ENCODE measurements at places on chromosomes 1 and 21.

DNA sequence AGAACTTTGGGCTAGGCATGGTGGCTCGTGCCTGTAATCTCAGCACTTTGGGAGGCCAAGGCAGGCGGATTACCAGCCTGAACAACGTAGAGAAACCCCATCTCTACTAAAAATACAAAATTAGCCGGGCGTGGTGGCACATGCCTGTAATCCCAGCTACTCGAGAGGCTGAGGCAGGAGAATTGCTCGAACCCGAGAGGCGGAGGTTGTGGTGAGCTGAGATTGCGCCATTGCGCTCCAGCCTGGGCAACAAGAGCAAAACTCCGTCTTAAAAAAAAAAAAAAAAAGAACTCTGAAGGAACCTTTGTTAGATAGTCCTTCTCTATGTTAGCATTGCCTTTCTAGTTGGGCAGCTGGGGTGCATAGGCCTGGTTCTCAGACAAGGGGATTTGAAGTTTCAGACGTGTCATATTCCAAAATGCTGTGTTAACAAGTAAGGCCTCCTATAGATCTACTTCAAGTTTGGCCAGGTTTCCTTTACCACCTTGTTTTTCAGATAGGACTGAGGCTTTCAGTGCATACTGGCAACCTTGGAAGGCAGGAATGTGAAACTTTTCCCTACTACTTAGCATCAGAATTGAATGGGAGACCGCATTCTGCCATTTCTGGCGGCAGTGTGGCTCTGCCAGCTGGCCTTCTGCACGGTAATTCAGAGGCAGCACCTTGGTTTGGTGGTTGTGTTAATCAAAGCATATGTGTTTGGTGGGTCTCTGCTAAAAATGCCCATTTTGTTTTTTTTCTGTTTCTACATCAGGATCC, 6.1 kb downstream of the UQCRH start:
- DNase-seq: no peak

DNA sequence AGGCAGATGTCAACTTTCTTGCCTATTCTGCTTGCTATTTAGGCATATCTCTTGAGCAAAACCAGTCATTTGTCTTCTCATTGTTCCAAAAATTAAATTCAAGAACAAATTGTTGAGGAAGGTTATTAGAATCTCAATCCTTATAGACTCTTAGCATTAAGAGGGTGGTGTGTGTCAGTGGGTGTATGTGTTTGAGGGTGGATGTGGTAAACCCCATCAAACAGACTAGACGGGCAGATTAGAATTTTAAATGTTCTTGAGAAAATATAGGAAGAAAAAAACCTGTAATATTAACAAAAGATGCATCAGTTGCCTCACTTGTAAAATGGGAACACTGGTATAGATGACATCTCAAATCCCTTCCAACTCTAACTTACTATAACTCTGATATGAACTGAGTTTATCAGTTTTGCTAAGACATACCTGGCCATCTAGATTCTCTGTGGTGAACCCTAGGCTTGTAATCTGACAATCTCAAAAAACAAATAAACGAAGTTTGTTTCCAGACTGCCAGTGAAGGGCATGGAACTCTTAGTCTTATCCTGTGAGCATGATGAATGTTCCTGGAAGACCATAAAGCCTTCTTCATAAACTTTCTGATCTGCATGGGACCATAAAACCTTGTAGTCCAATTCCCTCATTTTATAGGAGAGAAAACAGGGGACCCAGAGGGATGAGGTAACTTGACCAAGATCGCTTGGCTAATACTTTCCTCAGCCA, 176.3 kb upstream of the SGIP1 start:
- no peak for DNase-seq

DNA sequence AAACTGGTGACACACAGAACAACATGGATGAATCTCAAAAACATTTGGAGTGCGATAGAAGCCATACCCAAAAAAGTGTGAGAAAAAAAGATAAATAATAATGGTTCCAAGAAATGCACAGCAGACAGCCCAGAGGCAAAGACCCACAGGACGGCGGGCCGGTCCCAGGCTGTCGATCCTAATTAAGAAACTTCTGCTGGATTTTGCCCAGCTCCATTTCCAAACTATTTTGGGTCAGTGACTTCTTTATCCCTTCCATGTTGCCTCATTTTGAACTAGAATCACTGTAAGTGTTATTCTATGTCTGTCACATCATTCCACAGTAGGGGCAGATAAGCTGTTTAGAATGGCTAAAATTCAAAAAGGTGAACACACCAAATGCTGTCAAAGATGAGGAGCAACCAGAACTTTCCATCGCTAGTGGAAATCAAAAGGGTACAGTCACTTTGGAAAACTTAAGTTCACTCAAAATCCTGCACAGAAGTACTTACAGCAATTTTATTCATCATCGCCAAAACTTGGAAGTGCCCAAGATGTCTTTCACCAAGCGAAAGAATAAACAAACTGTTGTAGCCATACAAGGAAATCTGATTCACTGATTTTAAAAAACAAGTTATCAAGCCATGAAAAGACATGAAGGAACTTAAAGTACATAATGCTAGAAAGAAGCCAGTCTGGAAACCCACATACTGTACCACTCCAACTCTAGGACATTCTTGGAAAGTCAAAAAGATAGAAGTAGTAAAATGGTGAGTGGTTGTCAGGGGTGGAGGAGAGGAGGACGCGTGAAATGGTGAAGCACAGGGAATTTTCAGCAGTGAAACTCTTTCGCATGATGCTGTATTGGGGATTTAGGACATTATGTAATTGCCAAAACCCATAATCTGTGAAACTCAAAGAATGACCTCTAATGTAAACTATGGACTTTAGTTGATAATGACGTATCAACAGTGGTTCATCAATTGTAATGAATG, 7.5 kb downstream of the NBPF1 start:
- no peak for DNase-seq

DNA sequence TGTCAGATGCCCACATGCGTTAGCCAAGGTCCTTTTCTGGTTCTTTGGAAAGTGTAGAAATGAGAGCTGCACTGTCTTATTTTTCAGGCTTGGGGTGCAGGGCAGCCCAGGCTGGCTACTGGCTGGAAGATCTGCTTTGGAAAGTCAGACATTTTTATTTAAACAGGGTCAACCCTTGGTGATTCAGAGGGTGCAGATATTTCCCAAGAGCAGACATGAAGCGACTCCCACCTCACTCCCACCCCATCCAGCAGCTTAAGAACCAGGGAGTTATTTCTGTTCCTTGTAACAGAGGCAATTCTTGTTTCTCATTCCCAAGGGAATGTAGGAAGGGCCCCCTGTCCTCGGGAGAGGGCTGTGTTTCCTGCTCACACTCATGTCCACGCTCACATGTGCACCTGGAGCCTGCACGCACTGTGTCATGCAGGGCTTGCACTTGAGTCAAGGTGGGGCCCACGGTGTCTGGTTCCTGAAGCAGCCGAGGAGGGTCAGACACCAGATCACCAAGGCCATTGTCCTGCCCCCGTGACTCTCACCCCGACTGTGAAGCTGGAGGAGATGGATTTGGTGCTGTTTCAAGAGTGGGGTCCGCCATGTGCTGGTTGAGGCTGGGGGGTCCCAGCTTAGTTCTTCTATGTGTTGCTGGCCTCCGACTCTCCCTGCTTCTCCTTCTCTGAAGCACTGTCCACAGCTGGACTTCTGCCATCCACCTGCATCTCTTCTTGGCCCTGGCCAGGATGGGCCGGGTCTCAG, 992 bp downstream of the S100A7A start:
- no peak for DNase-seq

DNA sequence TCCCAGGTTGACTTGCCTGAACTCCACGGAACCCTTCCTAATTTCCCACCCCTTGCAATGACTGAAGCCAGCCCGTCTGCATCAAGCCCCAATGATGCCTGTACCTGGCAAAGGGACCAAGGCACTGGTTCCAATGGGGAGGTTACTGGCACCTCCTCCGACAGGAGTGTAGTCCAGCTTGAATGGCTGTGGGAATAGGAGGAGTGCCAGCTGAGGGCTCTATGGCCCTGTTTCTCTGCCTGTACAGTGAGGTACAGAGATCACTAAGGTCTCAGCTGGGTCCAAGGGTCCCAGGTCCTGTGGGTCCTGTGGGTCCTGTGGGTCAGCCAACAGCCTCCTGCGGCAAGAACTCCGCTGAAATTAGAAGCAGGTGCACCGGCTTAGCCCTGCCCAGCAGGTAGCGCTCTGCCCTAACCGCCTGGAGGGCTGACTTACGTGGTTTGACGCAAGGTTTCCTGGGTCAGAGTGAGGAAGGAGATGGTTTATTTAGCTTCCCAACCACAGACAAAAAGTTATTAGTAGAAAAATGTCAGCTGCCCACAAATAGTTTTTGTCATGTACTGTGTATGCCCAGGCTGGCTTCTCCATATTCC, 9.9 kb upstream of the SPRR4 start:
- peak; percentile 7 for DNase-seq

Data from NB4 (cell line).